ENCODE measurements at places on chromosomes 1 and 21.
A peak's percentile ranks its signal among the peaks of the same experiment; 100 is the strongest.

DNA sequence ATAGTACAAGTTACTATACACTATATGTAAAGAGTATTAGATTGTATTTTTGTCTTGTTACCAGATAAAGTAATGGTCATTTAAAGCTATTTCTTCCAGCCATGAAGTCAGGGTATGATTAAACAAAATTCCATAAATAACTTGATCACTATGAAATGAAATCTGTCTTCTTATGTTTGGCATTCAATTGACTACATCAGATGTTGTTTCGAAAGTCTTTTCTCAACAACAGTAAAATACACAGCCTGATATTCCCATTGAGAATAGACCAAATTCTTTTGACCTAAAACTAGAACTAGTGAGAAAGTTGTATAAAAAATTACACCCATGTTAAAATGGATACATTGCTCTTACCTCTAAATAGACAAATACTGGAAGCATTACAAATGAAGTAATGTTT lies 134.6 kb upstream of the ADAMTS5 start:
- DNase-seq, result no peak

- no peak for DNase-seq
Measured at GRCh38 chr1:32860566-32860965, 10.1 kb downstream of the FNDC5 start.

DNA sequence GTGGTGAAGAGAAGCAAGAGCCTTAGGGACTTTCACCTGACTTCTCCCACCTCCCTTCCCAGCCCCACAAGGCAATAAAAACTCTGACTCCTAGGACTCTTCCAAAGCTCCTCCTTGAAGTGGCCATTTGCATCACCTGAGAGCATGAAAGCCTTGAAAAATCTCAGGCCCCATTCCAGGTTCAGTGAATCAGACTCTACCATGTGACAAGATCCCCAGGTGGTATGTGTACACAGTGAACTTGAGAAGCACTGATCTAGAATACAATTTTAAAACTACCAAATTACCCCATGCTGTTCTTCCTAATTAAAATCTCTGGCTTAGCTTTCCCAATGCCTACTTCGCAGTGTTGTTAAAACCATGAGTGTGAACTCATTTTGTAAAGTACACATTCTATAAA lies 195.1 kb upstream of the SAMSN1 start:
- peak; percentile 53 for DNase-seq

GRCh38 chr1:19710825-19711611 lies 46.3 kb downstream of the HTR6 start:
- DNase-seq, result no peak

DNA sequence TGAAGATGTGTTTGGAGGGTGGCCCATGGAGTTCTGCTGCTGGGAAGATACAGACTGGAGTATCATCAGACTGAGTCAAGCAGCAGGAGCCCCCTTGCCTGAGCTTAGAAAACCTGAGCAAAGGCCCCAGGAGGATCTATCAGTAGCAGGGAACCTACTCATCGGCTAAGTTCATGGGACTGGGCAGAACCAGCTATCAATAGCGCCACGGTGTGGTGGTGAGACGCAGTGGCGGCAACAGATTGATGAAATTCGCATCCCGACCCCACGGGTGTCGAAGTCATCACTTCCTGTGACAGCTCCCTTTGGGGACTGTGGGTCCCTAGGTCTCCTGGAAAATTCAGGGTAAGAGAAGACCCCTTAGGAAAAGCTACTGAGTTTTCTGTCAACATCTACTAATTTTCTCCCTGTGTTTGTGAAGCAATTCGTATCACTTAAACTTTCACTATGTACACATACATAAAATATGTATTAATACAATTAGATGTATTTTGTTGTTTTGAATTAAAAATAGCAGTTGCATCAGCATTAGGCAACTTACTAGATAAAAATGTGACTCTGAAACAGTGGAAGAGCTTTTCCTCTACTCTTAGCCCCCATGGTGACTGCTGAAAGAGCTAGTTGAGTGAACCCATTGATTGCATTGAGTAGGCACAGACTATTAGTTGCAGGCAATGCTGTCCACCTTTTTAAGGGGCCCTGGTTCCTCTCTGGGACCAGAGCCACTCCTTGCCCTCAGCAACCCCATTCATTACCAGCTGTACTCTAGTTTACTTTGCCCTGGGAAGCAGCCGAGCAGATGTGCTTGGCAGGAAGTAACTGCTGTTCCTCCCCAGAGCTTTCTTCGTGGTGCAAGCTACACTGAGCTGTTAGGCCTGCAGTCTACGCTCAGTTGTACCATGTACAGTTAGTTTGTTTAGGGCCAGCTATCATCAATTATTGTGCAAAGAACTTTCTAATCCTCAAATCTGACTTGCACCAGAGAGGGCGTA lies 7.3 kb upstream of the CACNA1S start:
- no peak for DNase-seq

GRCh38 chr1:20357796-20358195 lies 67.1 kb downstream of the VWA5B1 start:
- no peak for DNase-seq

DNA sequence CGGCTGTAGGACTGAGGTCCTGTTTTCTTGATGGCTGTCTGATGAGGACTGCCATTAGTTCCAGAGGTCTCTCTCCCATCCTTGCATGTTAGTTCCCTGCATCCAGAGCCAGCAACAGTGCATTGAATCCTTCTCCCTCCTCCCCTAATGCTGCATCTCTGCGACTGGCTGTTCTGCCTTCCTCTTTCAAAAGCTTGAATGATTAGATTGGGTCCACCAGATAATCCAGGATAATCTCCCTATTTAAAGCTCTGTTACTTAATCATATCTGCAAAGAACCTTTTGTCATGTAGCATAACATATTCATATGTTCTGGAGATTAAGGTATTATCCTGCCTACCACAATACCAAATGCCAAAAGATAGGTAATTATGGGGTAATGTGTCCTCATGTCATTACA lies 377.5 kb downstream of the GPATCH2 start:
- DNase-seq, result no peak

GRCh38 chr1:239861985-239862384 lies 229.7 kb upstream of the FMN2 start:
- DNase-seq, result no peak

DNA sequence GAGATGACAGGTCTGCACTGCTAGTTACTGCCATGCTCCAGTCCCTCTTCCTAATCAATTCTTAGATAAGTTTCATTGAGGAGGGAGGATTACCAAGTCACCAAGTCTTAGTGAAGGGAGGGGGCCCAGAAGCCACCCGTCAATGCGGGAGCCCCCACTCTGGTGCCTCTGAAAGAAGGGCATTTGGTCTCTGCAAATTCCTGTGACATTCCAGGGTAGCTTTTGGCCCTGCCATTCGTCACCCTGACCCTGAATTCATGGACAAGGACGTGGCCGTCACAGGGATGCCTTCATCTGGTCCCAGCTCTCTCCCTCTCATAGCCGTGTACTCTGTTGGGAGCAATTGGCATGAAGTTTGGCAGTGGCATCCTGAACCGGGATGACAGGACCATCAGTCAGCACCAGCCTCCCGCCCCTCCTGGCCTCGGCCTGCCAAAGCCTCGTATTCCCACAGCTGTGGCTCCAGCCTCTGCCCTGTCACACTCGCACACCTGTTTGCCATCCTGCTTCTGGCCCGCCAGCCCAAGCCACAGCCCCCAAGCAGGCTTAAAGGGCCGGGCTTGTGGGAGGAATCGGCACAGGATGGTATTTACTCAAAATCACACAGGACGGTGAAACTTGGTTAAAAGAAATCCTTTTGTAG lies 150.7 kb downstream of the CLIC6 start:
- DNase-seq, result peak; percentile 53

DNA sequence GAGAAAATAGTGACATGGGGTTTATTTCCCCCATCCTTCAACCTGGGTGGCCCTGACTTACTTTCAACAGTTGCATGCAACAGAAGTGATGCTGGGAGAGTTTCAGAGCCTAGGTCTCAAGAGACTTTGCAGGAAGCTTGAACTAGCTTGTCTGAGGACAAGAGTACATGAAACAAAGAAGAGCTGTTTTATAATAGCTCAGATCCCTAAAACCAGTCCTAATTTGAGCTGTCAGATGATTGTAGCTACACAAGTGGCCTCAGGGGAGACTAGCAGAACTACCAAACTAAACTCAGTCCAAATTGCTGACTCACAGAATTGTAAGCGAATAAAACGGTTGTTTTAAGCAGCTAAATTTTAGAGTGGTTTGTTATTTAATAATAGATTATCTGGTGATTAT lies 17.1 kb downstream of the RC3H1 start:
- DNase-seq, result no peak

GRCh38 chr1:209076688-209077087 lies 506.8 kb upstream of the CAMK1G start:
- no peak for DNase-seq

Measured in upper lobe of left lung (tissue), 6 donors.